Fibroblast of mammary gland (primary cell): ENCODE measurements at places on chromosomes 12 and 14.

- no peak for DNase-seq
These were observed 2.1 kb downstream of the PLD4 start for GRCh38 chr14:104926619-104927431.

DNA sequence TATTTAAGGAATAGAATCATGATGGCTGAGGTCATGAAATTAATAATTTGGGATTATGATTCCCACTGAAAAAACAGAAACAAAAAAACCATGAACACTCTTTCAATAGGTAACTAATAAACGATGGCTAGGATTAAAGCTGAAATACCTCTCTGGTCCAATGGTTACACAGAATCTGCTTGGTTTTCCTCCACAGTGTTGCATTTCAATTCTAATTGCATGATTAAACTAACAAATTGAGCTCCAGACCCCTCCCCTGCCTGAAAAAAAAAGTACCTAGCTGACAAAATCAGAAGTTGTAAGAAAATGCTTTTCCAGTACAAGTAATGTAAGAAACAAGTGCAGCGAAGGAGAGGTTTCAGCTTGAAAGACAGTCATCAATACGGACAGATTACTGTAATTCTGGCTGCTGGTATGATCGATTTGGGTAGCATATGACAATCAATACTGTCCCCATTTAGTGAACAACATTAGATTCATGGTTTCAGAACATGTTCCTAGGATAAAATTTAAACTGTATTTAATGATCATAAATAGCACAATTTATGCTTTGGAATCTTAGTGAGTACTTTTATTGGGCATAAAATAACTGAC lies 32.0 kb downstream of the INSM2 start:
- DNase-seq, result no peak

- no peak for DNase-seq
These were observed 57.0 kb downstream of the HELB start for GRCh38 chr12:66359300-66359699.

DNA sequence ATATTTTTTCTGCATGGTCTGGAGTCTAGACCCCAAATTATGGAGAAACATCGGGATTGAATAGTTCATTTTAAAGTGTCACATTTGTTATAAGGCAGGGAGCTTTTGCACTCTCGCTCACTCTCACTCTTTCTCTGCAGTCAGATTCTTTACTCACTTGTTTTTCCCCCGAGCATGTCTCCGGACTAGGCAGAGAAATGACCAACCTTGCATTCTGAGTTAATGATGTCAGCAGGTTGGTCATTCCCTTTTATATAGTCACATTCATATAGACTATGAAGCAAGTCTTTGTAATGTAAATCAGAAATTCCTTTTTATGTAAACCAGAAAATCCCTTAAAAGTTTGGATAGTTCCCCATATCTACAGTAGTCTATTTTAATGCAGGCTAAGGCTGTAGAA lies 4.1 kb downstream of the C12orf75 start:
- DNase-seq, result peak; percentile 60

DNA sequence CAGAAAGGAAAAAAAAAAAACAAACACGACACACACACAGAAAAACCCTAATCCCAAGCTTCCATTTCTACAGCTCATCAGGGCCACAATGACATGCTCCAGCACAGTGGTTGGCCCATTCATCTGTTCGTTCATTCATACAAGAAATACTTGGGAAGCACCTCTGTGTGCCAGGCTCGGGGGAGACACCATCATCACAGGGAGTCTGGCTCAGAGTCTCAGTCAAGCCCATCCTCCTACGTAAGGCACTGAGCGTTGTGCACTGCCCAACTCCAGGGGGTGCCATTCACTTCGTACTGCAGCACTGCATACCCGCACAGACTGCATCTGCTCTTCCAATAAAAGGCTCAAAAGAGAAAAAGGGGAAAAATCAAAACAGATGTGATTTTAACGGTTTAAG lies 15.3 kb downstream of the VPS37B start:
- peak; percentile 81 for DNase-seq

DNA sequence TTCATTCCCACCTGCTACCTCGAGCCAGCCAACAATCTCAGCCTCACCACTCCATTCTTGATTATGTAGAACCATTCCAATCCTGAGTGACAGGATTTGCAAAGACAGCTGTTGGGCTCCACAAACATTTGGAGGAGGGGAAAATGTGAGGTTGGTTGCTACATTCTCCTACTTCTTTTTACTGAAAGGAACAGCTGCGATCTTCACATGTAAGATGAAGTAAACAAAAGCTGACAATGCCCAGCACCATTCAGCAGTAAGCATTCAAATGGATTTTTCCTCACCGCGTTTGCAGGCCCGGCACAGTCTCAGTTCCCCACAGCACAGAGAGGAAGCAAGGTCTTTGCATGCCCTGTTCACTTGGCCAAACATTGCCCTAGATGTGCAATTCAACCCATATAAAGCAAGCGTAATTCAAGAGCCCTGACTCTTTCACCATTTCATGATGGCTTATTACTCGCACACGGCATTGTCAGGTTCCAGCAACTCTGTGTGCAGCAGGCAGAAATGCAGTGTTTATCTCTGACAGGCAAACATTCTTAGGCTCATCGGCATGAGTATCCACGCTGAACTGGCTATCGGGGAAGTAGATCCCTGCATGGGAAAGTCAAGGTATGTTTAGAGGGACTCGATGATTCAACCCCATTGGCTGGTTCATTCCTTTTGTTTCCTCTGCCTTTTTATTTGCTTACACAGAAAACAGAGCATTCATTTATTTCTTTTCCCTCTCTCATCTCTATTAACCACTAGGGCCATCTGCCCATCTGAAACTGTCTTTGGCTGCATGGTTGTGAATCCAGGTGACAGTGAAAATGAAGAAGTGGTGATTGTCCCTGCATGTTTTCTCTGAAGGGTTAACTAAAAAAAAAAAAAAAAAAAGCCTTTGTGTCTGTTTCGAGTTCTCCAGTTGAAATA lies 236.1 kb upstream of the PLEKHG7 start:
- DNase-seq, result no peak

- peak; percentile 81 for DNase-seq
These were observed 45.9 kb downstream of the TSPAN9 start for GRCh38 chr12:3122841-3123678.
